ENCODE measurements at places on chromosomes 5 and 9.

- no peak for DNase-seq
These were observed 67.5 kb upstream of the CKMT2 start for GRCh38 chr5:81165493-81166119.

DNA sequence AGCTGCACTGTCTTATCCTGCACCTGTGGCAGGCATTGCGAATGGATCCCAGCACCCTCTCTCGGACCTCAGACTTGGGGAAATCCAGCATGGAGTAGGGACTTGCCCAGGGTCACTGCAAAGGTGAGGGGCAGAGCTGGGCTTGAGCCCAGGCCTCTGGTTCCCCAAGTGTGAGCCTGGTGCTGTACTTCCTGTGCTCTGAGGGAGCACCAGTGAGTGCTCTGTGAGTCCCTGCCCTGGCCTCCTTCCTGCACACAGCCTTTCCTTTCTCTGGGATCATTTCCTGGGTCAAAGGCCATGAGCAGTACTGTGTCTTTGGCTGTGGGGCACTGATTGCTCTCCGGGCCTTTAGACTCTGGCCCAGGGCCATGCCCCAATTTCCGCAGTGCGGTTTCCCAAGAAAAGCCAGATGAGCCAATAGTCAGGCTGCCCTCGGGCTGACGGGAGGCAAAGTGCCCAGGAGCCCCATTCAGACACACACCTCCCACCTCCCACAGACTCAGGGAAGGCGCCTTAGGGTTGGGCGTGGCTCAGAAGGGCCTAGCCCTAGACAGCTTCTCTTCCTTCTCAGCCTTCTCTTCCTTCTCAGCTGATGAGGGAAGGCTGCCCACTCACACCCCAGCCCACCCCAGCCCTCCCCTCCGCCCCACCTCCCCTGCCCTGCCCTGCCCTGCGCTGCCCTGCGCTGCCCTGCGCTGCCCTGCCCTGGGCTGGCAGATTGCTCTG lies 23.3 kb upstream of the TRIM14 start:
- DNase-seq: no peak

GRCh38 chr9:111992523-111992922 lies 95.9 kb downstream of the UGCG start:
- no peak for DNase-seq

DNA sequence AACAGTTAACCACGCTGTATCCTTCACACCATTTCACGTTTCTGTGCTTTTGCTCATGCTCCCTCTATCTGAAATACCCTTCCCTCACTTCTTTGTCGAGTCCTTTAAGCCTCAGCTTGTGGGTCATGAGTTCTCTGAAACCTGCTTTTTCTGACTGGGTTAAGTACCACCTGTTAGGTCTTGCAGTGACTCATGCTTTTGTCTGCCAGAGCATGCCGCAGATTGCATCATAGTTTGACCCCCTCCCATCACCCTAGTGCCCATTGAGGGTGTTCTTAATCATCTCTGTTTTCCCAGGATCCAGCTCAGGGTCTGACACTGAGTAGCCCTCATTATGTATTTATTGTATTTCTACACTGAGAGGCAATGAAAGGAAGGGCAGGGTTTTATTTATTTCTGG lies 190.2 kb downstream of the ASTN2 start:
- no peak for DNase-seq

- no peak for DNase-seq
These were observed 434.5 kb upstream of the TRPC7 start for GRCh38 chr5:136799806-136800372.

GRCh38 chr5:181059297-181060230 lies 19.5 kb downstream of the BTNL9 start:
- DNase-seq: no peak

DNA sequence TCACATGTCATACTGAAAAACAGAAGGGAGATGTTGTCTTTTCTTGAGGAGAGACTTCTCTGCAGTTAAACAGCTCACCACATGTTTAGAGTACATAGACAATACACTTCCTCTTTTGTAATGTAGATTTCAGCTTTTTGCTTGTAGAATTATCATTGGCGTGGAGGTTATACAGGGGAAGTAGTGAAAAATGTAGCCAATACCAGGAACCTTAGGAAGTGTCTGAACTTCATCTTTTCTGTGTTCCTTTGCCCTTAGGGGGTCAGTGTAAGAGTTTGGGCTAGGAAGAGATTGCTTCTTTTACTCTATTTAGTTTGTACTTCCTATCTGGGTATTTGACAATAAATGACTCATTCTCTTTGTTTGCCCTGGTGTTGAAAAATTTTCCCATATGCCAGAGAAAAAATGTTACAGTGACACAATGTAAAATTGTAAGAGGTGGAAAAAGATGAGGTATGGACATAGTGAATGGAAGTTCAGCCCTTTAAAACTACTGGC lies 21.0 kb upstream of the CDKN2B start:
- DNase-seq: peak; percentile 97

DNA sequence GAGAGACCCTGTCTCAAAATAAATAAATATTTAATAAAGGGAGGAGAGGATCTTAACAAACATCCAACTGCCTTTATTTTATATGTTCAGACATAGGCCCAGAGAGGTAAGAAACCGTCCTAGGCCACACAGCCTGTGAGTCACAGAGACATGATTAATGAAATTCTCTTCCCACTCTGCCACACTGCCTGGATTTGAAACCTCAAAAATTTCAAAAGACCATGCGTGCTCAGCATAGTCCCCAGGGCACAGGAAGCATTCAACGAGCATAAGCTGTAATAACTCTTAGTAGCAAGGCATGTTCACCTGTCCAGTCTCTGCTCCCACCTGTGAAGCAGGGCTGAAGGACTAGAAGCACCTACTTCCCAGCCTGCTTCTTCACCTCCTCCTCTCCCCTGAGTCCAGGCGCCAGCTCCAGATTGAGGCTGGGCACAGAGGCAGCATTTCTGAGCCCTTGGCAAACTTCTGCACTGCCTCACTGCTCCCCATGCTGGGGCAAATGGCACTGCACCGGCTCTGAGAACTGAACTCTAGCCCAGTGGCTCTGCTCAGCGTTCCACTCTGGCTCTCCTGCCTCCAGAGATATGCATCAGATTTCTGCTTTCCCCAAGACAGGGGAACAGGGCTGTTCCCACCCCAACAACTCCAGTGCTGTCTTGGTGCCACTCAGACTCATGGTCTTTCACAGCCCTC lies 1.1 kb downstream of the FAT2 start:
- DNase-seq: peak; percentile 35

- no peak for DNase-seq
These were observed 46.5 kb downstream of the PSMB7 start for GRCh38 chr9:124368692-124369091.

DNA sequence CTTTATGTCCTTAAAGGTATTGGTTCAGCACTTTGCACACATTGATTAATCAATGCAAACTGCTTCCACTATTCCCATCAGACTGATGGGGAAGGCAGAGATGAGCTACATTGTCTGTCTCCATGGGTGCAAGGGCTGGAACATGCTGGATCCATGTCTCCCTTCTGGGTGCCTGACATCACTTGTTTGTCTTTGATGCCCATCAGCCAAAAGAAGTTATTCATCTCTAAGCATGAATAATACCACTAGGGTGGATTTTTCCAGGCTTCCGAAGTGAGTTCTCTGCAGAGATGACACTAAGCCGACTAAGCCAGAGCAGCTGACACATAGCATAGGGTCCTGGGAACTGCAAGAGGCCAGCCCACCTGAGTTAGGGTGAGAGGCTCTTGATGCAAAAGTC lies 8.7 kb downstream of the FGF1 start:
- no peak for DNase-seq

GRCh38 chr9:106927916-106928315 lies 65.0 kb downstream of the ZNF462 start:
- DNase-seq: no peak

- no peak for DNase-seq
These were observed 10.3 kb upstream of the CARD19 start for GRCh38 chr9:93085676-93086075.

Data from MV-4-11 (cell line).